T-helper 2 cell (primary cell): ENCODE measurements at places on chromosomes 7 and 10.

GRCh38 chr10:16905320-16905719 lies 88.1 kb upstream of the RSU1 start:
- no peak for DNase-seq

GRCh38 chr10:131689486-131689885 lies 211.3 kb upstream of the PPP2R2D start:
- no peak for DNase-seq

- DNase-seq = no peak
Observed at GRCh38 chr7:98056580-98056979, 50.1 kb upstream of the LMTK2 start.

DNA sequence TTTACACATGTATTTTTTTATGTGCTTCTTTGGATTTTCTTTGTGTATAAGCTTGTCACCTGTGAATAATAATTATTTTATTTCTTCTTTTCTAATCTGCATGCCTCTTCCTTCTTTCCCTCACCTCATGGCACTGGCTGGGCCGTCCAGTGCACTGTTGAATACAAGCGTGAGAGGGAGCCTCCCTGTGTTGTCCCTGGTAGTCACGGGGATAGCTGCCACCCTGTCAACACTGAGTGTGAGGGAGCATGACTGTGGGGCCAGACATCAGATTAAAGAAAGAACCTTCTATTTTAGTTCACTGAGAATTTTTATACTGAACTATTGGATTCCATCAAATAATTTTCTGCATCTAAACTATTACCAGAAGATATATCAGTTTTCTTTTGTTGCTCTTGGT lies 187.9 kb downstream of the CDC14C start:
- no peak for DNase-seq

- DNase-seq = no peak
Observed at GRCh38 chr7:93779115-93779514, 111.4 kb downstream of the TFPI2 start.

DNA sequence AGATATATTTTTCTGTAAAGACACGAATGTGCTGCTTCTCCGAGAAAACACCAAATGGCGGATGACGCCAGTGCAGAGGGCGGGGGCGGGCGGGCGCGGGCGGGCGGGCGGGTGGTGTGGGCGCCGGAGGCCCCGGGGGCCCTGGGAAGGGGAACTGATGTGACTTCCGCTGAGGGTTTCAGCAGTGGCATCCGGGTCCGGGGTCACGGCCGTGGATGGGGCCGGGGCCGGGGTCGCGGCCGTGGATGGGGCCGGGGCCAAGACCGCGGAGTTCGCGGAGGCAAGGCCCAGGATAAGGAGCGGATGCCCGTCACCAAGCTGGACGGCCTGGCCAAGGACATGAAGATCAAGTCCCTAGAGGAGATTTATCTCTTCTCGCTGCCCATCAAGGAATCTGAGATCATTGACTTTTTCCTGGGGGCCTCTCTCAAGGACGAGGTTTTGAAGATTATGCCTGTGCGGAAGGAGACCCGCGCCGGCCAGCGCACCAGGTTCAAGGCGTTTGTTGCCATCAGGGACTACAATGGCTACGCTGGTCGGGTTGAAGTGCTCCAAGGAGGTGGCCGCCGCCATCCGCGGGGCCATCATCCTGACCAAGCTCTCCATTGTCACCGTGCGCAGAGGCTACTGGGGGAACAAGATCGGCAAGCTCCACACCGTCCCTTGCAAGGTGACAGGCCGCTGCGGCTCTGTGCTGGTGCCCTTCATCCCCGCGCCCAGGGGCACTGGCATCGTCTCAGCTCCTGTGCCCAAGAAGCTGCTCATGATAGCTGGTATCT lies 20.3 kb upstream of the IGF2BP3 start:
- DNase-seq = no peak

DNA sequence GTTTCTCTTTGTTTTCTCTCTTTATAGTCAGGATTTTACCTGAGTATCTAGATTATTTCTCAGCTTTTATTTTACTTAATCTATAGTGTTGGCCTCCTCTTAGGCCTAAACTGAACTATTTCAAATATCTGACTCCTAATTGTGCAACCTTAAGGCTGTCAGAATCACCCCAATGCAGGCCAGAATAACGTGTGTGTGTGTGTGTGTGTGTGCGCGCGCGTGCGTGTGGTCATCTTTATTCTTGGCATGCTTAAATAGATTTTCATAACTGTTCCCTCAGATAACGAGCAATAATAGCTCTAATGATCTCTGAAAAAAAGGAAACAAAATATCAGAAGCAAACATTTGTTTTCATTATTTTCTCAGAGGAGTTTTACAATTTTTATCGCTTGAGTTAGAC lies 92.4 kb downstream of the PCDH15 start:
- no peak for DNase-seq

- no peak for DNase-seq
Observed at GRCh38 chr10:44234483-44234875, 150.4 kb downstream of the CXCL12 start.

GRCh38 chr10:7662522-7662921 lies 4.2 kb downstream of the ITIH5 start:
- DNase-seq = no peak

DNA sequence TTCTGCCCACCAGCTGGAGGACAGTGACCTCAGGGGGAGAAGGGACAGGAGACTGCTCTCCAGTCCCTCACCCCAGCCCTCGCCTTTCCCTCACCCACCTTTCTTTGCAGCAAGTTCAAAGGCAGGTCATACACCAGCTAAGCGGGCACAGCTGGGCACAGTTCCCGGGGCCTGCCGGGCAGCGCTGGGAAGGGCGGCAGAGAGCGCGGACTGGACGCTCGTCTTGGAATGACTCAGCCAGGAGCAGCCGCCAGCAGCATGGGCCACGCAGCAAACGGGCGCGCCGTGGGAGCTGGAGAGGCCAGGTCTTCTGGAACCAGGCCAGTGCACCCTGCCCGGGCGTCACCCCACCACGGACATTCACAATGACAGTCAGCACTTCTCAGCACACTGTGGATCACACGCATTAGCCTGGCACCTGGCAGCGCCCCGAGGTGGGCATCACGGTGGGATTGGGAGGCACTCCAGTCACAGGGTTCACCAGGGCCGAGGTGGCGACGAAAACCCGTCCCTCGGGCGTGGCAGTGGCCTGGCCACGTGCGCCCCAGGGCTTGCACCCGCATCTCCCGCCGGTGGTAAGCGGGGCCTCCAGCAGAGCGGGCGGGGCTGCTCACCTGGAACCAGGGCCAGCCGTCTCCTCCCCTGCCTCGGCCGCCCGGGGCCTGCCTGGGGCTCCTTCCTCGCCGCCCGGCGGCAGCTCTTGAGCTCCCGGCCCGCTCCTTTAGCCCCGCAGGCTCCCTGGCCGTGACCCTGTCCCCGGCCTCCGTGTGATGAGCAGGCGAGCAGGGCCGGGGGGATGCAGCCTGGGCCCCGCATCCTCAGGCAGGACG lies 29.0 kb upstream of the WDFY4 start:
- DNase-seq = no peak

DNA sequence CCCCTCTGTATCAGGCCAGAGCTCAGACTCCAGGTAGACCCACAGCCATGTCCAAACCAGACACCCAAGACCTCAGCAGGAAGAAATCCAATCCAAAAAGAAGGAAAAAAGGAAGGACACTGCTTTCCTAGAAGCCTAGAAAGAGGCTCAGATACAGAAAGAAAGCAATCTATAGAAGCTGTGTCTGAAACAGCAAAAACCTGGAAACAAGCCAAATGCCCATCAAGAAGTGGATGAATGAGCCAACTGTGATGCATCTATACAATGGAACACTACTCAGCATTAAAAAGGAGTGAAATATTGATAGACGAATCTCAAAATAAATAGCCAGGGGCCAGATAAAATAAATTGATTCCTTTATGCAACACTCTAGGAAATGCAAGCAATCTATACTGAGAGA lies 31.6 kb downstream of the GRB10 start:
- DNase-seq = no peak

GRCh38 chr10:92571649-92572048 lies 2.2 kb downstream of the IDE start:
- DNase-seq = no peak

DNA sequence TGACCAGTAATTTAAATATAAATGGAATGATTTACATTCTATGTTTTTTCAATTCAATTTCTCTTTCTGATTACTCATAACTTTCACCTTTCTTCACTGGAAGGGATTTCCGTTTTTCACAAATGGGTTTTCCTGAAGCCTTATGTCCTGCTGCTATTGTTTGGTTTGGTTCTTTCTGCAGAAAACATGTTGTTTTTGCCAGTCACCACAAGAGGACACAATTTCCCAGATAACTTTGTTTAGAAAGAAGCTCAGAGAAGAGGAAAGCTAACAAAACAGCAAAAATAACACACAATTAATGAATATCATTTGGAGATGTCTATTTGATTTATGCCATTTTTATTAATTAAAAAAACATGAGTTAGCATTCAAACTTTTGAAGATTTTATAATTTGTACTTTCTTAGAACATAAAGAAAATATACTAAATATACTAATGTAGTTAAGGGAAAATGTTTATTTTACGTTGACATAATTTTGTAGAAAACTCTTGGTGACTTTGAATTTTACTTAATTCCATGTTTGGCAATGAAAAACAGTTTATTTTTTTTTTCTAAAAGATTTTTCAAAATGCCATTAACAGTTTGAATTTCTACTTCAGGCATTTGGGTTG lies 4.6 kb upstream of the TWIST1 start:
- DNase-seq = no peak

DNA sequence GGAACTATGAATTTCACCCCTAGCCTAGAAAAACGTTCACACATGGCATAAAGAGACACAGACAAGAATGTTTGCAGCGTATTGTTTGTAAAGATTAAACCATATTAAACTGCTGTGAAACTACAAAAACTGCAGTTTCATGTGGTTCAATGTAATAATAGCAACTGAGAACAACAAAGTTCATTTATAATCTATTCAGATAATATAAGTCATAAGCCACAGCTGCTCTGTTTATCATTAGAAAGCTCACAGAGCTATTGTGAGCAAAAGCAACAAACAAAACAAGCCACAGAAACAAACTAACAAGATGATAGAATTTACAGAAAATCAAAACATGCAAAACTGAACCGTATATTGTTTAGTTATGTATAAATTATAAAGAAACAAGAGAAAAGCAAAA lies 113.5 kb downstream of the AHR start:
- DNase-seq = no peak

- DNase-seq = no peak
Observed at GRCh38 chr10:132911786-132912097, 30.6 kb downstream of the CFAP46 start.

- DNase-seq = no peak
Observed at GRCh38 chr7:91778416-91778815, 102.1 kb downstream of the MTERF1 start.

GRCh38 chr7:10704653-10705052 lies 269.0 kb upstream of the PHF14 start:
- no peak for DNase-seq

DNA sequence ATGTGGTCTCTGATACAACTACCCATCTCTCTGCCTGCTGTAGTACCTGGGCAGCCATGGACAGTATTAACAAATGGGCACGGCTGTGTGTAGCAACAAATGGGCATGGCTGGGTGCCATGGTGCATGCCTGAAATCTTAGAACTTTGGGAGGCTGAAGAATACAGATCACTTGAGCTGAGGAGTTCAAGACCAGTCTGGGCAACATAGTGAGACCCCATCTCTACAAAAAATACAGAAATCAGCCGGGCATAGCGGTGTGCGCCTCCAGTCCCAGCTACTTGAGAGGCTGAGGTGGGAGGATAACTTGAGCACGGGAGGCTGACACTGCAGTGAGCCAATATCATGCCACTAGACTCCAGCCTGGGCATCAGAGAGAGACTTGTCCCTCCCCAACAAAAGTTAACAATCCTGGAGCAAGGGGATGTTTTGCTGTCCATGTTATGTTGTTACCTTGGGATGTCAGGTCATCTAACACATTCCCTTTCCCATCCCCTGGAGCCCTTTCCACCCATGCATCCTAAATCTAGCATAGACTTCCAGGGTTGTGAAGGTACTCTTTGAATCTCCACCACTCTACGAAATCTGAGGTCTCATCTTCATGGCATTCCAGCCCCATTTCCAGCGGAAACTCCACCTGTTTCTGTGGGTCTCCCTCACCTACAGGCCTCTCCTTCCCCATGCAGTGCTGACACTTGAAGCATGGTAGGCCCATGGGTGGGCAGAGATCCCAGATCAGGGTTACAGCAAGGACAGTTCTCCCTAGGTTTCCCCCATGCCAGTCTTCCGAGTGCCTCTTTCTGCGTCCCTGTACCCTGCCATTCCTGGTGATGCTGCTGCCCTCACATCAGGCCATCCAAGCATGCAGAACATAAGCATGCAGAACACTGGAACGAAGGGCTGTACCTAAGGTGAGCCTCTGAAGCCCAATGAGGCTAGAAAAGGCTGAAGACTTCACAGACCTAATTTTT lies 13.1 kb downstream of the FXYD4 start:
- no peak for DNase-seq

DNA sequence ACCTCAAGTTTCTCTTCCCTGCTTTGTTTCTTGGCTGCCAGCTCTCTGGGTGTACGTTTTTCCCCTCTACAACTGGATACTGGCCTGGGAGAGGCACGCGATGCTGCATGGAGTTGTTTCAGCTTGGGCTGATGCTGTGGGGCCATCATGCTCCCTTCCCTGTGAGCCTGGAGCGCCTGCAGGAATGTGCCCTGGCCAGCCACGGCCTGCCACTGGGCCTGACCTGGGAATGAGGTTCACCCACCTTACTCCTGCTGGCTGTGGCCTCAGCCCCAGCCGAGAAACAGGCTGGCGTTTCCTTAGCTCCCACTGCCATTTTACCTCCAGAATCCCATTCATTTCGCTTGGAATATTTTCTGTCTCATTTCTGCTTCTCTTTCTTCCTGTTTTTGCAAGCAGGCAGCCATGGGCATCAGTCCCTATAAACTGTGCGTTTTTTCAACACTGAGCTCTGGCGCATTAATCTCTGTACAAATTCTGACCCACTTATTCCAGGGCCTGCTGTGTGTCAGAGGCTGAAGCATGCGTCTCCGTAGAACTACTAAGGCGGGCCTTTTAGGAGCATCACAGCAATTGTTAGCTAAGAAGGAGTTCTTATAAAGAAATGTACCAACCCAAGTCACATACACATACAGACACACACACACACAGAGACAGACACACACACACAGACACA lies 57.9 kb downstream of the GATA3 start:
- no peak for DNase-seq

DNA sequence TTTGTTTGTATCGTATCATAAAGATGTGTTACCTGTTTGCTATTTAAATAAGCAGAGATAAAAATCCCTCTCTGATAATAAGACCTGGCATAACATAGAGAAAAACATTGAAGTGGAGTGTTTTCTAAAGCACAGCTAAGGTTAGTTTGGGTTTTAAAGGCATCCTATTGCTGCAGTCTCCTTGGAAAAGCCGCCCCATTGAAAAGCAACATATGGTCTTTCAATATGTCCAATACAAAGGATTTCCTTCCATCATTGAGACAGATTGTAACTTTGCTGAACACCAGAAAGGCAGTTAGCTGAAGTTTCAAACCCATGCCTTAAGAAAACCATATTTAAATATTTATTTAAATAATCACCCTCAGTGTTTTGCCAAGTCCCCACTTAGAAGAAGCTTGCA lies 898.5 kb upstream of the KCND2 start:
- no peak for DNase-seq

GRCh38 chr10:79184657-79185056 lies 115.9 kb downstream of the ZMIZ1 start:
- DNase-seq = no peak

GRCh38 chr10:90344226-90344625 lies 513.6 kb downstream of the HTR7 start:
- no peak for DNase-seq

- no peak for DNase-seq
Observed at GRCh38 chr7:50857804-50858489, 75.3 kb upstream of the GRB10 start.

- no peak for DNase-seq
Observed at GRCh38 chr7:43764039-43764761, 5.7 kb downstream of the BLVRA start.
